T follicular helper cell (primary cell): ENCODE measurements at places on chromosomes 6 and 20.

GRCh38 chr20:56391596-56392131 is 351 bp downstream of the AURKA start:
- DNase-seq: no peak

- no peak for DNase-seq
These were observed 24.4 kb downstream of the HCRTR2 start for GRCh38 chr6:55198715-55199114.

- DNase-seq: no peak
These were observed 2.8 kb upstream of the MAPK13 start for GRCh38 chr6:36127462-36128016.

DNA sequence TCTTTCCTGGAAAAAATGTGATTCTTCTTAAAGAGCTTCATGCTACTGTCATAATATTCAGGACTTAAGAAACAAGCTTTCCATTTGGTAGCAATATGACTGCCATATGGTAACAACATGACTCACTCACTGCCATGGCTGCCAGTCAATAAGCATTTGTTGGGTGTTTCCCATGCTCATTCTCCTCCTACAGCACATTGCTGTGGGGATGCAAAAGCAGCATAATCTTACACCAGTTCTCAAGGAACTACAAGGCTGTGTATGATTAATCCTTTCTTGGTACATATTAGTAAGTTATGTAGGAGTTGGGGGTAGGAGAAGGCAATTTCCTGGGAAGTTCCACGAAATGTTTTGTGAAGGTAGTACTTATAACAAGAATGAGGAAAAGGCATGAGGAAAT is 76.7 kb downstream of the CEP162 start:
- DNase-seq: no peak

DNA sequence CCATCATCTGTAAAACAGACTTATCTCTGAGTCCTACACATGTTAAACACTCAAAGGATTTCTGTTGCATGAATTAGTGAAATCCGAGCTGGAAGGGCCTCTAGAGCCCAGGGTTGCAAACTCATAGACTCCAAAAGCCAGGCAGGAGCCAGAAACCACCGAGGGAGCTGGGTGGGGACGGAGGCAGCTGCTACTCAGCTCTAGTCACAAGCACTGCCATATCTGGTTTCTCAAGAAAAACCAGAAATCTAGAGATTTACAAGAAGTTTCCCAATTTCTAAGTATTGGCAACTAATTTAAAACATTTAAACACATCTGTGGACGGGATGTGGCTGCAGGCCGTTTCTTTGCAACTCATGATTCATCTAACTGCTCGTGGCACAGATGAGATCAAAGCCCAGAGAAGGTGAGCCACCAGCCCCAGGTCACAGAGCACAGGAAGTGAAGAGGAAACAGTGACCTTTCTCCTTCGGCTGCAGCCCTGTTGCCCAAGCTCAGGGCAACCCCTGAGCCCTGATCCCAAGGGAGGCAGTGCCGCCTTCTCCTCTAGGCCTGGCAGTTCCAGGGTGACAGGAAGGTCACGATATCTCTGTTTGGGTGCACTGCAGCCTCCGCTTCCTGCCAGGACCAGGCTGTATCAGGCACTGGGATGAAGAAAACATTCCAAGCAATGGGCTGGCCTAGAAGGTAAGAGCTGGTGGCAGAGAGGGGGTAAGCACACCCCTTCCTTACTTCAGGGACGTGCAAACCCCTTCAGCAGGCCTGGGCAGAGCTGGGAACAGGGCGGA is 26.4 kb upstream of the PTGIS start:
- no peak for DNase-seq

GRCh38 chr6:158322724-158323560 is 10.7 kb downstream of the TULP4 start:
- no peak for DNase-seq

GRCh38 chr20:16501301-16501700 is 71.9 kb downstream of the KIF16B start:
- DNase-seq: no peak

DNA sequence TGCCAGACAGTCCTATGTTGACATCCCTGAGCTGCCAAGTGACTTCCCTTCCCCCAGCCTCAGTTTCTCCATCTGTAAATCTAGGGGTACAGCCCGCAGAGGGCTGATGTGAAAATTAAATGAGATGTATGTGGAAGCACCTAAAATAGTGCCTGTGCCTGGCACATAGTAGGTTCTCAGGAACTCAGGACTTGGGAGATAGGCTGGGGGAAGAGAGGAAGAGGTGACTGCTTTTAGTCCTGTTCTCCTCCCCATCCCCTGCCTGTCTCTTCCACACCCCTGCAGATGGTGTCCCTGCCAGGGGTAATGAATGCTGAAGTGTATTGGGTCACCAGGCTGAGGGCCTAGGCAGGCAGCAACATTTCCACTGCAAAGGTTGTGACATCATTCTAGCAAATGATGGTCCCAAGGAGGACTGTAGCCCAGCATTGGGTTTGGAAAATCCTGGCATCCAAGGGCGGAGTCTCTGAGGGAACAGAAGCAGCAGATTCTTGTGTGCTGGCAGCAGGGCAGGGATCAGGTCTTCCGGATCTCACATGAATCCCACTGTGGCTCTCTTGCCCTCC is 1.8 kb downstream of the SNPH start:
- DNase-seq: no peak

GRCh38 chr6:75775219-75775618 is 26.2 kb downstream of the MYO6 start:
- DNase-seq: no peak
